ENCODE measurements at places on chromosomes 16 and 17. TPM values are rescaled to one million over a fixed set of nuclear protein-coding genes. Genes with fewer than 3 reads are reported as not detected.

Gene SEZ6
- total RNA-seq = not detected

Gene SCGB1C2
- not detected for total RNA-seq

Gene CNTNAP4
- total RNA-seq = not detected

Gene CORO6
- 0.60 TPM for total RNA-seq

Gene CA5A
- not detected for total RNA-seq

Gene RGS11
- total RNA-seq = 1.1 TPM

Gene MED1
- 21.7 TPM for total RNA-seq
